T-cell (primary cell): ENCODE measurements at places on chromosomes 11 and 22. TPM values are rescaled to one million over a fixed set of nuclear protein-coding genes. Genes with fewer than 3 reads are reported as not detected.
A peak's percentile ranks its signal among the peaks of the same experiment; 100 is the strongest.

- H3K36me3 ChIP-seq = no peaks in the 10 kb centered on the region
- peaks cover 12% of the 10 kb centered on the region for H3K4me1 ChIP-seq
- DNase-seq = peak; percentile 21
- no peaks in the 10 kb centered on the region for H3K27me3 ChIP-seq
- peak overlapping the region; percentile 66 for H3K27ac ChIP-seq
- no peak overlapping the region for H3K4me3 ChIP-seq
These were observed 133.5 kb downstream of the CD44 start for GRCh38 chr11:35272391-35272902.

DNA sequence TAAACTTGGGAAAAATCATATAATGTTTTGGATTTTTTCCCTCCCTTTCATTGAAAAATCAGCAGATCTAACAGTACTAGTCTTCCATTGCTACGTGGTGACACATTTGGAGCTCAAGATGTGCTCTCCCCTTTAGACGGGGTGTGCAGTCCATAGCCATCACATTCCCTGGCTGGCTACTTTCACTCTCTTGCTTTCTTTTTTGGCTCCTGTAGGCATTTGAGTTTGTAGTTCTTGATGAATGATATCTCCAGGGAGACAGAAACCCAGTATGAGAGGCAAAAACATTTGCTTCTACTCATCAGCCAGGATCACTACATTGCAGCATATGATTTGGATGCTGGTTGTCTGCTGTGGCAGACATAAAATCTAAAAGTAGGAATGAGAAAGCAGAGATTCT lies 12.1 kb downstream of the CCDC81 start:
- no peaks in the 10 kb centered on the region for H3K27me3 ChIP-seq
- no peaks in the 10 kb centered on the region for H3K4me1 ChIP-seq
- no peak for DNase-seq
- H3K4me3 ChIP-seq = no peak overlapping the region
- H3K36me3 ChIP-seq = no peaks in the 10 kb centered on the region
- no peak overlapping the region for H3K27ac ChIP-seq

DNA sequence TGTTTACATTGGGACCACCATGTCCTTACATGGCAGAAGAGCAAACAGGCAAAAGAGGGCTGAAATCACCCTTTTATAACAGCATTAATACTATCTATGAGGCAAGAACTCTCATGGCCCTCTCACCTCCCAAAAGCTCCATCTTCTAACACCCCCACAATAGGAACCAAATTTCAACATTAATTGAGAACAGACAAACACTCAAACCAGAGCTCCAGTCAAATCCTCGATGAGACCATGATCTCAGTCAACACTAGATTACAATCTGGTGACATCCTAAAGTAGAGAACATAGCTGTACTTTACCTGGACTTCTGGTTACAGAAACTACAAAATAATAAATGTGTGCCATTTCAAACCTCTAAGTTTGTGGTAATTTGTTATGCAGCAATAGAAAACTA lies 25.1 kb downstream of the OR2AG2 start:
- H3K4me1 ChIP-seq = peaks cover 11% of the 10 kb centered on the region
- H3K4me3 ChIP-seq = peak overlapping the region; percentile 65
- no peak for DNase-seq
- H3K27me3 ChIP-seq = no peaks in the 10 kb centered on the region
- no peaks in the 10 kb centered on the region for H3K36me3 ChIP-seq
- peak overlapping the region; percentile 90 for H3K27ac ChIP-seq

GRCh38 chr11:126914166-126914565 lies 86.4 kb downstream of the KIRREL3 start:
- no peaks in the 10 kb centered on the region for H3K4me1 ChIP-seq
- no peak overlapping the region for H3K4me3 ChIP-seq
- DNase-seq = no peak

GRCh38 chr11:96197103-96197502 lies 145.9 kb downstream of the MAML2 start:
- no peak overlapping the region for H3K4me3 ChIP-seq
- no peaks in the 10 kb centered on the region for H3K36me3 ChIP-seq
- DNase-seq = no peak
- no peaks in the 10 kb centered on the region for H3K27me3 ChIP-seq

Gene IFITM10
- 1.8 TPM for total RNA-seq

Gene GGTLC3
- total RNA-seq = not detected

Gene PDGFD
- total RNA-seq = 1.5 TPM

Gene ABCC8
- not detected for total RNA-seq
